ENCODE measurements at places on chromosomes 6 and 20. TPM values are rescaled to one million over a fixed set of nuclear protein-coding genes. Genes with fewer than 3 reads are reported as not detected.

PIGT gene
- total RNA-seq: 27.6 TPM

SPATA25 gene
- 1.1 TPM for total RNA-seq

DLL1 gene
- total RNA-seq: under 0.01 TPM

NKAIN2 gene
- not detected for total RNA-seq

COMMD7 gene
- 19.6 TPM for total RNA-seq

STMN3 gene
- total RNA-seq: 2.7 TPM

THBD gene
- 7.2 TPM for total RNA-seq

PGC gene
- not detected for total RNA-seq

IL22RA2 gene
- not detected for total RNA-seq

CD24 gene
- 7.2 TPM for total RNA-seq

PTK6 gene
- 0.18 TPM for total RNA-seq
